GF-D8 (cell line): ENCODE measurements at places on chromosomes 6 and 20.
A peak's percentile ranks its signal among the peaks of the same experiment; 100 is the strongest.

- DNase-seq: no peak
Observed at GRCh38 chr20:43937591-43937990, 22.9 kb downstream of the TOX2 start.

GRCh38 chr6:125957845-125958244 is 1.3 kb downstream of the HINT3 start:
- DNase-seq: peak; percentile 63

- DNase-seq: no peak
Observed at GRCh38 chr20:53307964-53308597, 285.6 kb downstream of the ZNF217 start.

DNA sequence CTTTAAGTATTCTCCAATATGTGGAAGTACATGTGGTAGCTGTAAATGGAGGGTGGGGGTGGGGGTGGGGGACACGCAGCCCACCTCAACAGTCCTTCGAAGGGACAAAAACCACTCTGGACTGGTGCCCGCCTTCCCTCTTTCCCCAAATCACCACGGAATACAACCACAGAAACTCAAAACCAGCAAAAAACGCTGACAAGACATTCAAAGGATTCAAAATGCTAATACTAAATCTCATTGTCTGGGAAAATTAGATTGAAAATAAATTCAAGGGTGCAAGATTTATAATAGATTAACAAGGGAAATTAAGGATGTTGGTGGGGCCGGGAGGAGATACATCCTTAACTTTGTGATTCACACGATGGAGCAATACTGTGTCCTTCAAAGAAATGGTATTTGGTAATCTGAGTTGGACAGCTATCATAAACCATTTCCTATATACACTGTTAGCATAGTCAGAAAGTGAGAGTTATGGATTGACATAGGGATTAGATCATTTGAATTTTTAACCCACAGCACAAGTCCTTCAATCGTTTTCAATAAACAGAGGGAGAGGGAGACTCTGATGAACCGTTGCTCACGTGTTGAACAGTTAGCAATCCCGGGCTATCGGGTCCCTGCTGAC is 766 bp upstream of the TBC1D22B start:
- no peak for DNase-seq

- DNase-seq: no peak
Observed at GRCh38 chr6:108446629-108447150, 114.0 kb upstream of the FOXO3 start.

- no peak for DNase-seq
Observed at GRCh38 chr6:55714831-55715230, 135.8 kb upstream of the HMGCLL1 start.

DNA sequence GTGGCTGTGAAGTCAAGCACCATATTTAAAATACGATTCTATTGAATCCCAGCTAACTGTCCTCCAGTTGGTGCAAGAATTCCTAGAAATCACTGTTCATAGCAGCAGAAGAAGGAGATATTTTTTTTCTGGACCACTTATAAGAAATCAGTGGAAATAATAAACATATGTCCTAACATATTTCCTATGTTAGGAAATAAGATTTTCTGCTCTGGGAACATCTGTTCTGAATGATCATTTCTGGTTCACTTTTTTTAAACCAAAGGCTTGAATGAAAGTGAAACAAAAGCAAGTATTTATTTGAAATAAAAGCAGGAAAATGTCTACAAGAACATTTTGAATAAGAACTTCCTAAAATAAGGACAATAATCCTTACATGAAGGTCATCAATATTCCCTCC is 138.9 kb upstream of the RALGAPA2 start:
- DNase-seq: no peak

DNA sequence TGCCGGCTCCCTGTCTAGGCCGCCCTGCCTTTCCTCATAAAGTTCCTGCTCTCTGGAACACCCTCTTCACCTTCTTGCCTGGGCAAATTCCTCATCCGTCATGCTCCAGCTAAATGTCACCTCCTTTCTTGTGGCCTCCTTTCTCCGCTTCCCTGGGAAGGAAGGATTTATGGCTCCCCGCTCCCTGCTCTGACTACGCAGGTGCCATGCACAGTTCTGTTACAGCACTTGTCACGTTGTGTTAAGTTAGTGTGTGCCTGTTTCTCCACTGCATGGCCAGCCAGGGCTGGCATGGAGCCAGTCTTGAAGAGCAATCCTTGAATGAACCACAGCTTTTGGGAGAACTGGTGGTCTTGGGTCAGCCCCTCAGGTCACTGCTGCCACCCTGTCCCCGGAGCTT is 61.7 kb downstream of the CD40 start:
- no peak for DNase-seq

DNA sequence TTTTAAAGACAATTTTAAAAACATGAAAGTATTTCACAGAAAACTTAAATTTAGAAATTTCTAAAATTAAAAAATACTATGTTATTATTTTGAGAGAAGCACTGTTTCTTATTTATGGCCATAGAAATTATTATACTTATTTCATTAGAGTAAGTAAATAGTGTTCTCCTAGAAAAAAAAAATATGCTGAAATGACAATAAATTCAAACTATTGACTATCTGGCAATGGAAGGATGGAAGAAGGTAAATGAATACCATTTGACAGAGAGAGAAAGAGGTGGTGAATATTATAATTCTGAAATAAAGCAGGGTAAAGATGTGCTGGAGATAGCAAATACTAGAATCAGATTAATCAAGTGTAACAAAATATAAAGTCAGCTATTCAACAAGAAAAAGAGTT is 294.8 kb downstream of the PTPRK start:
- DNase-seq: no peak
